Head of caudate nucleus (tissue), 42 donors: ENCODE measurements at places on chromosomes 16 and 17.

DNA sequence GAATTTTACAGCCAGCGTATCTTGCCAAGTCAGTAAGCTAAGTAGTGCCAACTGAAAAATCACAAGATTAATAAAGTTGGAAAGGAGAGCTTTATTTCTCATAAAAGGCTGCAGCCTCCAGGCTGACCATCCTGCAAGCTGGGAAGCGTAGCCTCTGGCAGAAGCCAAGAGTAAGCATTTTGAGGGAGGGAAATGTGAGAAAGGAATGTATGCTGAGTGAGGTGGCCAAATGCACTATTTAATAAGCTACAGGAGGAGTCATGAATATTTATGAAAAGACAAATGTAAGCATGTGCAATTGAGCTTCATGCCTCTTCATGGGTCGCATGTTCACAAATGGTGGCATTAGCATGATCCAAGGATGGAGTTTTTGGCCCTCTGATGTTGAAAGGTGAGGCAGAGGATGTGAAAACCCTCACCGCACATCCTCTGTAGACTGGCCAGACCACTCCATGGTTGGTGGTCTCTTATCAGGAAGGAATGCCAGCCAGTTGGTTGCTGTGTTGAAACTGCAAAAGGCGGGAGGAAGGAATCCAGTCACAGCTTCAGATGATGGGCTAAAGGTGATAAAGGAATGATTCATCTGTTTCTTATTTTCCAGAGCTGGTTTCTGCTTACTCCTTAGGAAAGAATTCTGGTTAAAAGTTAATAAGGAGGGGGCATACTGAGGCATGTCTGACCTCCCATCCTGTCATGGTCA, 9.2 kb downstream of the KRT33B start:
- no peak for DNase-seq

DNA sequence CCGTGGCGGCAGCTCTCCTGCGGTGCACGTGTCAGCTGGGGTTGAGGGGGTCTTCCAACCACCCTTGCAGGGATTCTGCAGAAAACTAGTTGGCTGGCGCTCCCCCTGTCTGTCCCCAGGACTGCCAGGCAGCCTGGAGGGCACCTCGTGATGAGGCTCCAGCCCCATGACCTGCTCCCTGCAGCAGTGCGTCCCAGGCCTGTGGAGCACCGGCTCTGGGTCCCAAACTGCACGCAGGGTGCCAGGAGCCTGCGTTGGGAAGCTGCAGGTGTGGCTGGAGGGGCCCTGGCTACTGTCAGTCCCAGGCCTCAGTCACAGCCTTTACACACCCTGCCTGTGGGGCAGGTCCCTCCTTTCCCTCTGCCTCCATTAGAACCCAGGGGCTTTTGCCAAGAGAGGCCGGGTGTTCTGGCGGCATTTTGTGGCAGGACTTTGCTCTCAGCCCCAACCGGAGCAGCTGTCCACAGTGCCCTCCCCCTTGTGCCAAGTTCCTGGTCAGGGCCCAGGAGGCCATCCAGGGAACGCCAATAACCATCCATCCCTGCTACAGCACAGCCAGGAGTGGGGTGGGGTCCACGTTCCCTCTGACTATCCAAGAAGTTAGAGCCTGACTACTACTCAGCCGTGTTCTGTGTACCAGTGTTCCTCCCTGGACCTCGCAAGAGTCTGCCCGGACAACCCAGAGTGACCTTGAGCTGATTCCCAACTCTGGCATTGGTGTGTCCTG, 9.2 kb downstream of the CHMP6 start:
- no peak for DNase-seq

GRCh38 chr17:79789943-79790804, 6.7 kb downstream of the CBX8 start:
- peak; percentile 66 for DNase-seq

DNA sequence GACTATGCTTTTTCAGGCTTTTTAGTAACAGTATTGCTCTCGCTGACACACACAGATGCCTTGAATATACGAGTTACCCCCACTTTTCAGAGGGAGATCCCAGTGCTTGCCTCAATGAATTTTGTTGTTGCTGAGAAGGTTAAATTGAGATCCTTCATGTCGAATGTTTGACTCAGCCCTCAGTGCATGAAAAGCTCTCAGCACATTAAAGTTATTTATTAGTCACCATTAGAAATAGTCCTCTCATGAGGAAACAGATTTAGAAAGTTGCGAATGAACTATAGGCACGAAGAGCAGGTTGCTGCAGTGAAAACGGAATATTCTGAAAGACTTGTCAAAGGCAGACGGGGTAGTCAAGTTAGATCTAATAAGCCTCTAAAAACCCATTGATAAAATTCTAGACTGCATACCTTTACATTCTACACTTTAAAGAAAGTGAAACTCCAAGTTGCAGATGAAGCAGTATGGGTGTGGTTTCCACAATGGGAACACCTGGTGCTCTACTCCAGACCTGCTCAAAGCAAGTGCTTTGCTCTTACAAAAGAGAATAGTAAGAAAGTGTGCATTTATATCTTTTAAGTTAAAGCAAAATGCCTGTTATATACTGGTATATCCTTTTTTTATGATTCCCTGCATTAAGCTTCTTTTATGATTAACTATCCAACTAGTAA, 238.1 kb downstream of the MAF start:
- no peak for DNase-seq

- no peak for DNase-seq
These were observed 28.8 kb downstream of the PRDM7 start for GRCh38 chr16:90048347-90048722.
